ENCODE measurements at places on chromosomes 4 and X. TPM values are rescaled to one million over a fixed set of nuclear protein-coding genes. Genes with fewer than 3 reads are reported as not detected.

Gene TADA2B
- 19.2 TPM for total RNA-seq

Gene NDUFB11
- total RNA-seq: 113 TPM

Gene GPC3
- total RNA-seq: 29.4 TPM

Gene ADH1A
- total RNA-seq: not detected

Gene CABS1
- not detected for total RNA-seq

Gene CFAP47
- 0.75 TPM for total RNA-seq

Gene CFI
- not detected for total RNA-seq

Gene ZCCHC4
- total RNA-seq: 11.5 TPM

Gene GAGE13
- total RNA-seq: not detected

Gene SMR3B
- total RNA-seq: not detected

Gene PABPC1L2A
- total RNA-seq: 0.23 TPM

Gene JCHAIN
- total RNA-seq: not detected

Gene STATH
- not detected for total RNA-seq

DNA sequence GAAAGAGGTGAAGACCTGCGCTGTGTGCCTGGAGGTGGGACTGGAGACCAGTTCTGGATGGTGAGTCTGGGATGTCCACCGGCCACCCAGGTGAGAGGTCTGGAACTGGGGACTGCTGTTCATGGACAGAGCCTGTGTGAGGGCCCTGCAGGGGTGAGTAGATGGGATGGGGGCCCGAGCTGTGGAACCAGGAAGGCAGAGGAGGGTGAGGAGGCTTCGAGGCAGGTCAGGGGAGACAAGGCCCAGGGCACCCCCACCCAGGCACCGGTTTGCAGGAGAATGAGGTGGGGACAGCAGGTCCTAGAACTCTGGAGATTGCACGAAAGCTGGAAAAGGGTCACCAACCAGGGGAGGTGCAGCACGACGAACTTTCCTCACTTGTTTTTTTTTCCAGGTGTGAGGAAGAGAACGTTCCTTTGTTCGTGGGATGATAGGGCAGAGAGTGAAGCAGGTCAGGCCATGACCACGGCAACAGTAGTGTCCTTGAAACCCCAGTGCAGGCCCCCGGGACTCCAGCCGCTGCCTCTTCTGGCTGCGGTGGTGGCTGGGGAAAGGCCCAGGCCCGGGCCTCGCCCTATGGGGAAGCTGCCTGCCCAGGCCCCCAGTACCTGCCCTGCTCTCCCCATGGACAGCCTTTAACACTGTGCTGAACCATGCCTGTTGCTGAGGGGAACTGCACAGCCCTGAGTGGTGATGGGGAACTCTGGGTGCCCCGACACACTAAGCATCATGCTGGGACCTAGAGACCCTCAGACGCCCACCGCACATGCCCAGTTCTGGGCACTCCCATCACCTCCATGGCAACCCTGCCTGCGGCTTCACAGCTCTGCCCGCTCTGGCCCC is 22.9 kb downstream of the TNIP2 start:
- H3K4me1 ChIP-seq: no peaks in the 10 kb centered on the region
- DNase-seq: no peak
- H3K27me3 ChIP-seq: no peaks in the 10 kb centered on the region
- H3K27ac ChIP-seq: peak overlapping the region; percentile 81
- H3K36me3 ChIP-seq: peaks cover 34% of the 10 kb centered on the region

DNA sequence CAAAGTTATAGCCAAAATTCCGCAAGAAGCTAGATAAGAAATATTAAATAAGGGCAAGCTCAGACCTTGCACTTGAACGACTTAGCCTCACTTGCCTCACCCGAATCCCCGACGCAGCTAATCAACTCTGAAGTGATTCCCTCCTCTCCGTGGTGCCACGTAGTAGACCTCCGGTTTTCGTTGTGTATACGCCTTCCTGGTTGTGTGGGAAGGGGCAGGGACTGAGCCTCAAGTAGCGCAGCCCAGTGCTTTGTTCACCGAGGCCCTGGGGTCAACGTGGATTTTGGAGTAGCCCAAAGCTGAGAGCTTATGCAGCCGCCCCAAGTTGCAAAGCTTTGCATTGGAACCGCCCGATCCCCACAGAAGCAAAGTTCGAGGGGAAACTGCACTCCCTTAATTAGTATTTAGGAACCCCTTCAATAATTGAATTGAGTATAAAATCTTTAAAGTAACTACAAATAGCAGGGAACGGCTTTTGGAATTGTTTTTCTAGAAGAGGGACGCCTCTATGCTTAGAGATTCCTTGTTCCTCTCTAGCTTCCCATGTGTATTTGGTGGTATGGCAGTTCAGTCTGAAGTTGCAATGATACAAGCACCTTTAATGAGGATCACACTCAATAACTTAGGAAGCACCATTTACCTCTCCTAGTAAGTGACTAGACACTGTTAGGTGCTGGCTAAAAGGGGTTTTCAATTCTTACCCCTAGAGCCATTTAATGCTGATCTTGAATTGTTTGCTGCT is 55.7 kb downstream of the LINC00632 start:
- H3K27ac ChIP-seq: no peak overlapping the region
- H3K4me1 ChIP-seq: peaks cover 31% of the 10 kb centered on the region
- peaks cover 7% of the 10 kb centered on the region for H3K36me3 ChIP-seq
- DNase-seq: no peak

- no peaks in the 10 kb centered on the region for H3K27me3 ChIP-seq
- no peaks in the 10 kb centered on the region for H3K36me3 ChIP-seq
- no peak for DNase-seq
- no peaks in the 10 kb centered on the region for H3K4me1 ChIP-seq
Measured at GRCh38 chrX:113274345-113274744, 433.7 kb upstream of the AMOT start.

DNA sequence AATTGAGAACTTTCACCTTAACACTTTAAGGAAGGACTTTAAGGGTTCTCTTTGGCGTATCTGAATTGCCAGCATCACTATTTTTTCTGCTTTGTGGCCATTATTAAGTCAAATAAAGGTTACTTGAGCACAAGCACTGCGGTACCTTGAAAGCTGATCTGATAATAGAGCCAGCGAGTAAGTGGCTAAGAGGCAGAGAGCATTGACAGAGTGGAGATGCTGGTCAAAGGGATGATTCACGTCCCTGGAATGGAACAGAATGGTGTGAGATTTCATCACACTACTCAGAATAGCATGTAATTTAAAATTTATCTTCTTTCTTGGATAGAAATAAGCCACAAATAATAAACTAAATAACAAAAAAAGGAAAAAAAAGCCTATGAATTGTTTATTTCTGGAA is 57.1 kb upstream of the NPFFR2 start:
- no peaks in the 10 kb centered on the region for H3K27me3 ChIP-seq
- no peak overlapping the region for H3K4me3 ChIP-seq
- no peaks in the 10 kb centered on the region for H3K4me1 ChIP-seq
- no peak overlapping the region for H3K27ac ChIP-seq

DNA sequence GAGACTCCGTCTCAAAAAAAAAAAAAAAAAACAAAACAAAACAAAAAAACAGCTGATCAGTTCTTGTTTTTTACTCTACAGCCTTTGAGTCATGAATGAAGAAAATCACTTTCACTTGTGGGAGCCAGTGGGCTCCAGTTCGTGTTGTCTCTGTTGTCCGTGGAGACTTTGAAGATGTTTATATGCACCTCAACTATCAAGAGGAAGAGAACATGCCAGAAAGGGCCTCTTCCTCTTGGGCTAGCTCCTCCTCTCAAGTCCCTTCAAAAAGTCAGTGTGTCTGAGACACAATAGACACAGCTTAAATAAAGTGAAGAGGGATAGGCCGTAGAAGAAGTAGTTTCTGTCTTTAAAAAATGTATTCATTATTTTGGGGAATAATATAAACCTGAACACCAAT is 182.7 kb downstream of the KDR start:
- H3K27me3 ChIP-seq: no peaks in the 10 kb centered on the region
- peaks cover 16% of the 10 kb centered on the region for H3K4me1 ChIP-seq
- DNase-seq: no peak
- H3K36me3 ChIP-seq: no peaks in the 10 kb centered on the region
- no peak overlapping the region for H3K27ac ChIP-seq
- H3K4me3 ChIP-seq: no peak overlapping the region

GRCh38 chr4:159950707-159951106 is 847.8 kb downstream of the RAPGEF2 start:
- H3K4me1 ChIP-seq: peaks cover 16% of the 10 kb centered on the region
- H3K27me3 ChIP-seq: peaks cover 5% of the 10 kb centered on the region
- H3K4me3 ChIP-seq: no peak overlapping the region

GRCh38 chr4:118867311-118868067 is 21.2 kb upstream of the SYNPO2 start:
- H3K36me3 ChIP-seq: no peaks in the 10 kb centered on the region
- no peak overlapping the region for H3K27ac ChIP-seq
- no peak for DNase-seq
- H3K4me3 ChIP-seq: no peak overlapping the region

GRCh38 chrX:17459008-17459611 is 84.1 kb downstream of the NHS start:
- H3K36me3 ChIP-seq: no peaks in the 10 kb centered on the region
- peaks cover 17% of the 10 kb centered on the region for H3K4me1 ChIP-seq
- H3K4me3 ChIP-seq: no peak overlapping the region
- H3K27ac ChIP-seq: no peak overlapping the region

GRCh38 chr4:26936284-26937065 is 75.8 kb downstream of the STIM2 start:
- DNase-seq: no peak
- H3K27me3 ChIP-seq: no peaks in the 10 kb centered on the region
- no peak overlapping the region for H3K4me3 ChIP-seq
- H3K4me1 ChIP-seq: peaks cover 20% of the 10 kb centered on the region

- H3K27me3 ChIP-seq: no peaks in the 10 kb centered on the region
- no peak for DNase-seq
- H3K36me3 ChIP-seq: peaks cover 19% of the 10 kb centered on the region
- no peak overlapping the region for H3K27ac ChIP-seq
- H3K4me1 ChIP-seq: no peaks in the 10 kb centered on the region
- no peak overlapping the region for H3K4me3 ChIP-seq
Measured at GRCh38 chrX:103107836-103108235, 14.9 kb upstream of the NXF3 start.

GRCh38 chr4:14125375-14126129 is 498.0 kb upstream of the BOD1L1 start:
- H3K27ac ChIP-seq: no peak overlapping the region
- H3K36me3 ChIP-seq: no peaks in the 10 kb centered on the region
- no peaks in the 10 kb centered on the region for H3K4me1 ChIP-seq
- DNase-seq: no peak

DNA sequence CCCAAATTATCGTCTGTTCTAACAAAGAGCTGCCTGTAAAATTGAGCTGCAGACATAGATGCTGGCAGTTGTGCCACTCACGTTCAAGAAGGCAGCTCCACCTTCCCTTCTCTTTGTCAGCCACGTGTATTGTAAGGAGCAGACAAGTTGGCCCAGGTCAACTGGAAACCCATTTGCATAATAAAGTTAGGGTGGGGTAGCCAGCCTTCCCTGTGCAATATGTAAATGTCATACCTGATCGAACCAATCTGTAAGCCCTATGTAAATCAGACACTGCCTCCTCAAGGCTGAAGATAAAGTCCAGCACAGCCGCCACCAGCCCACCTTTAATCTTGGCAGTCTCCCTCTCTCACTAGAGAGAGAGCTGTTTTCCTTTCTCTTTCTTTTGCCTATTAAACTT is 117.2 kb downstream of the TMEM144 start:
- H3K27ac ChIP-seq: no peak overlapping the region
- H3K4me3 ChIP-seq: no peak overlapping the region
- no peaks in the 10 kb centered on the region for H3K4me1 ChIP-seq
- no peaks in the 10 kb centered on the region for H3K36me3 ChIP-seq
- no peaks in the 10 kb centered on the region for H3K27me3 ChIP-seq

GRCh38 chrX:71541210-71542022 is 8.5 kb downstream of the OGT start:
- no peaks in the 10 kb centered on the region for H3K27me3 ChIP-seq
- H3K27ac ChIP-seq: no peak overlapping the region
- H3K4me1 ChIP-seq: peaks cover 31% of the 10 kb centered on the region
- no peak for DNase-seq
- H3K36me3 ChIP-seq: peaks cover 11% of the 10 kb centered on the region

GRCh38 chr4:39714166-39714565 is 16.2 kb downstream of the UBE2K start:
- no peak overlapping the region for H3K27ac ChIP-seq
- H3K4me3 ChIP-seq: no peak overlapping the region
- H3K27me3 ChIP-seq: no peaks in the 10 kb centered on the region
- DNase-seq: no peak

DNA sequence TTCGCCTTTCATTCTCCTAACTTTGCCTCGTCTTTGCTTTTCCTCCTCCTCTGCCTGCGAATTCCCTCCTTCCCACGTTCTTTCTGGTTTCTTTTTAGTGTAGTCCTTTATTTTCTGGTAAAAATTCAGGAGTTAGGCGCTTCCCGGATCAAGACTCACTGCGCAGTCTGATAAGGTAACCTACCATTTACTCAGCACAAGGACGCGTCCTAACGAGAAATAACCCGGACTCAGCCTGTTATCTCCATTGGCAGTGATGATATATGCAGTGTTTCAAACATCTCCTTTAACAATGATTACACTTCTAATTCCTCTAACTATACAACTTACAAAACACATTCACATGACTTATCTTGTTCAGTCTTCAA is 357 bp upstream of the ETNPPL start:
- H3K4me1 ChIP-seq: peaks cover 13% of the 10 kb centered on the region
- peak overlapping the region; percentile 84 for H3K4me3 ChIP-seq
- H3K36me3 ChIP-seq: no peaks in the 10 kb centered on the region
- no peak overlapping the region for H3K27ac ChIP-seq

- no peak overlapping the region for H3K27ac ChIP-seq
- H3K4me3 ChIP-seq: no peak overlapping the region
- H3K4me1 ChIP-seq: no peaks in the 10 kb centered on the region
- peaks cover 2% of the 10 kb centered on the region for H3K27me3 ChIP-seq
Measured at GRCh38 chr4:185457136-185457535, 14.4 kb downstream of the CCDC110 start.

- no peak for DNase-seq
- H3K27ac ChIP-seq: no peak overlapping the region
- H3K27me3 ChIP-seq: no peaks in the 10 kb centered on the region
Measured at GRCh38 chr4:75065909-75066308, 133.0 kb downstream of the PARM1 start.

- no peak for DNase-seq
- no peaks in the 10 kb centered on the region for H3K36me3 ChIP-seq
- H3K4me3 ChIP-seq: no peak overlapping the region
- no peak overlapping the region for H3K27ac ChIP-seq
- no peaks in the 10 kb centered on the region for H3K4me1 ChIP-seq
Measured at GRCh38 chr4:68299492-68300457, 50.1 kb downstream of the YTHDC1 start.

GRCh38 chrX:141439651-141440050 is 144.9 kb downstream of the SPANXA1 start:
- DNase-seq: no peak
- H3K4me3 ChIP-seq: no peak overlapping the region
- H3K27me3 ChIP-seq: no peaks in the 10 kb centered on the region
- H3K36me3 ChIP-seq: no peaks in the 10 kb centered on the region
- H3K4me1 ChIP-seq: no peaks in the 10 kb centered on the region

- peaks cover 9% of the 10 kb centered on the region for H3K27me3 ChIP-seq
- DNase-seq: no peak
- H3K36me3 ChIP-seq: peaks cover 17% of the 10 kb centered on the region
- H3K27ac ChIP-seq: no peak overlapping the region
Measured at GRCh38 chrX:17160975-17161374, 214.0 kb upstream of the NHS start.

- no peaks in the 10 kb centered on the region for H3K27me3 ChIP-seq
- no peaks in the 10 kb centered on the region for H3K36me3 ChIP-seq
- peaks cover 7% of the 10 kb centered on the region for H3K4me1 ChIP-seq
- DNase-seq: no peak
- no peak overlapping the region for H3K4me3 ChIP-seq
Measured at GRCh38 chr4:7427831-7428260, 6.9 kb downstream of the PSAPL1 start.

Measured in neural crest cell (in vitro differentiated cells).